ENCODE measurements at places on chromosomes 4 and X.

DNA sequence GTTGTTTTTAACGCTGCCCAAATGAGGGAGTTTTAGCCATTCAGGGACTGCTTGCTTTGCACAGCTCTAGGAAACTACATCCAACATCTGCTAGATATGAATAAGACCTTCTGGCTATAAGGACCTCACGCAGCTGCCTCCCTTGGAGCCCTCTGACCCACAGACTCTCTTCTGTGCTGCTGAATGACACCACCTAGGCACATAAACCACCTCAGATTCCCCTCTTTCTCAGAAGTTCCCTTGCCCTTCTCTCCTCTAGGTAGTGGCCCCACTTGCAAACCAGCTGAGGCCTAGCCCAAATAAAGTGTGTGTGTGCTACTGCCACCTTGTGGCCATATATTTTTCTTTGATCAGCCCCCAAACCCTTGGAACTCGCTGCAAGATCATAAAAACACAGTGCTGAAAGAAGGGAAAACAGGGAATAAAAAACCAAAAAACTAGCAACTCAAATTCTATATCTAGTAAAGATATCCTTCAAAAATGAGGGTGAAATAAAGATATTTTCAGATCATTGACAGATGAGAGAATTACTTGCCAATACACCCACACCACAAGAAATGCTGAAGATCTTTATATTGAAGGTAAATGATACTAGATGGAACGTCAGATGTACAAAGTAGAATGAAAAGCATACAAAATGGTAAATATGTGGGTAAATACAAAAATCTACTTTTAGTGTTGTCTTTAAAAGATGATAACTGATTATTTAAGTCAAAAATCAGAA, 265.9 kb downstream of the ADAMTS3 start:
- H3K4me1 ChIP-seq = no peaks in the 10 kb centered on the region

GRCh38 chr4:4418676-4419390, 31.9 kb downstream of the NSG1 start:
- no peaks in the 10 kb centered on the region for H3K27me3 ChIP-seq
- DNase-seq = no peak
- H3K4me3 ChIP-seq = no peak overlapping the region
- H3K27ac ChIP-seq = no peak overlapping the region
- peaks cover 82% of the 10 kb centered on the region for H3K36me3 ChIP-seq

DNA sequence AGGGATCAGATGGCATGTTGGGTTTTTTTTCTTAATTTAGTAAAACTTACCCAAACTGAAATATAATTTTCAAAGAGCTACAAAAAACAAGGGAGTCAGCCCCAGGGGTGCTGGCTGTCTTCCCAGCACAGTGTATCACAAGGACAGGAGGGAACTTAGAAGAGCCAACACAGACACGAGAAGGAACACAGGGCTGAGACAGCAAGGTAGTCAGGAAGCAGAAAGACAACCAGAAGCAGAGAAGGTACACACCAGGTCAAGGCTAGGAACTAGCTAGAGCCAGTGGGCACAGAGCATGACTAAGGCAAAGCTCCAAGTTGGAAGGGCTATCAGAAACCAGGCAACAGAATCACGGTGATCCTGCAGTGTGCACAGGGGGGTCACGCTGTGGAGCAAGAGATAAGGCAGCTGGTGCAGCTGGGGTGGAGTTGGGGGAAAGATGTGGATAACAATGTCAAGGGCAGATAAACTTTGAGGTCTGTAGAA, 168.7 kb downstream of the NR3C2 start:
- H3K27me3 ChIP-seq = no peaks in the 10 kb centered on the region
- no peaks in the 10 kb centered on the region for H3K36me3 ChIP-seq
- H3K27ac ChIP-seq = no peak overlapping the region
- DNase-seq = no peak

- DNase-seq = no peak
- no peak overlapping the region for H3K27ac ChIP-seq
- no peak overlapping the region for H3K4me3 ChIP-seq
- H3K4me1 ChIP-seq = peaks cover 10% of the 10 kb centered on the region
- no peaks in the 10 kb centered on the region for H3K27me3 ChIP-seq
Observed at GRCh38 chrX:139831017-139831416, 101.8 kb downstream of the ATP11C start.

DNA sequence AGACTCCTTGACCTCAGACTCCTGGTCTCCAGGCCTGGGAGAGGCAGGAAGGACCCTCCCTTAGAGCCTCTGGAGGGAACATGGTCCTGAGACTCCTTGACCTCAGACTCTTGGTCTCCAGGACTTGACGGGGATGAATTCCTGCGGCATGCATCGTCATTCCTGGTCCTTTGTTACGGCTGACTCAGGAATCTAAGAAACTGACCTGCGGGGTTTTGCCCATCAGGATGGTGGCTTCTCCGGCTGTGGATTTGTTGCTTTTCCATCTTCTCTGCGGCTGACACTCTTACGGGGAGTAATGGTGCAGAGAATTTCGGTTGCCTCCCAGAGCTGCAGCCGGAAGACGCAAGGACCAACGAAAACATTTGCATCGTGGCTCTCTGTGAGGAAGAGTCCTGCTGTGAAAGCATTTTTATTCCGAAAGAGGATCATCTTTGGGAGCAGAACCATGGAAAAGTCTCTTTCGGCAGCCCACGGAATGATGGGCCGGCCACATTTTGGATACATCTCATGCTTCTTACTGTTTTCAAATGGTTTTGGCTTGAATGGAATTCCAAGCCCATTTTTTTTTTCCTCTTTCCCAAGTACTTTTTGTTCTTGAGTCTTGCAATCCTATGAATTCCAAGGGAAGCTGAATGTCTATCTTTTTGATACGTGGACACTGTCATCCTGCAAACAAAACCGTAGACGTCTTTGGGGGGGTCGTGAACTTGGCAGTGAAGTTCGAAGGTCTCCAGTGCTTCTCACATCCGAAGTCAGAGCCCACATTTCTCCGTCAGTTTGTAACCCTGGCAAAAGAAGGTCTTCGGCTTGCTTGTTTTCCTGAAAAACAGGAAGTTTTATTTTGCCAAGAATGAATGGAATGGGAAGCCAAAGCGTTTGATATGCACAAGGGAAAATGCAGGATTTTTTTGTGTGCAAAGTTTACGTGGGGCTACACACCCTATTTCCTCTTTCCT, 36.5 kb downstream of the SHOX start:
- DNase-seq = no peak
- no peak overlapping the region for H3K27ac ChIP-seq
- no peaks in the 10 kb centered on the region for H3K36me3 ChIP-seq
- no peak overlapping the region for H3K4me3 ChIP-seq
- no peaks in the 10 kb centered on the region for H3K27me3 ChIP-seq

DNA sequence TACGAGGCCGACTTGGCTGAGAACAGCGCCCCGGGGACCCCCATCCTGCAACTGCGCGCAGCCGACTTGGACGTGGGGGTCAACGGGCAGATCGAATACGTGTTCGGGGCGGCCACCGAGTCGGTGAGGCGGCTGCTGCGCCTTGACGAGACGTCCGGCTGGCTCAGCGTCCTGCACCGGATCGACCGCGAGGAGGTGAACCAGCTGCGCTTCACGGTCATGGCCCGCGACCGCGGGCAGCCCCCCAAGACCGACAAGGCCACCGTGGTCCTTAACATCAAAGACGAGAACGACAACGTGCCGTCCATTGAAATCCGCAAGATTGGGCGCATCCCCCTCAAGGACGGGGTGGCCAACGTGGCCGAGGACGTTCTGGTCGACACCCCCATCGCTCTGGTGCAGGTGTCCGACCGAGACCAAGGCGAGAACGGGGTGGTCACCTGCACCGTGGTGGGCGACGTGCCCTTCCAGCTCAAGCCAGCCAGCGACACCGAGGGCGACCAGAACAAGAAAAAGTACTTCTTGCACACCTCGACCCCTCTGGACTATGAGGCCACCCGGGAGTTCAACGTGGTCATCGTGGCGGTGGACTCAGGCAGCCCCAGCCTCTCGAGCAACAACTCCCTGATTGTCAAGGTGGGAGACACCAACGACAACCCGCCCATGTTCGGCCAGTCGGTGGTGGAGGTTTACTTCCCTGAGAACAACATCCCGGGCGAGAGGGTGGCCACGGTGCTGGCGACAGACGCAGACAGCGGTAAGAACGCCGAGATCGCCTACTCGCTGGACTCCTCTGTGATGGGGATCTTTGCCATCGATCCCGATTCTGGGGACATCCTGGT, 2.4 kb downstream of the PCDH7 start:
- H3K4me1 ChIP-seq = peaks cover 48% of the 10 kb centered on the region
- peak overlapping the region; percentile 74 for H3K4me3 ChIP-seq
- H3K27ac ChIP-seq = no peak overlapping the region

GRCh38 chrX:101219864-101220346, 319 bp downstream of the DRP2 start:
- no peak overlapping the region for H3K27ac ChIP-seq
- no peaks in the 10 kb centered on the region for H3K4me1 ChIP-seq
- no peak overlapping the region for H3K4me3 ChIP-seq

- no peak overlapping the region for H3K4me3 ChIP-seq
- peaks cover 17% of the 10 kb centered on the region for H3K4me1 ChIP-seq
- peaks cover 13% of the 10 kb centered on the region for H3K36me3 ChIP-seq
- no peaks in the 10 kb centered on the region for H3K27me3 ChIP-seq
Observed at GRCh38 chr4:169634975-169635374, 14.6 kb downstream of the CLCN3 start.

GRCh38 chrX:149205937-149206336, 299.2 kb downstream of the IDS start:
- no peak for DNase-seq
- no peak overlapping the region for H3K27ac ChIP-seq
- H3K27me3 ChIP-seq = no peaks in the 10 kb centered on the region
- no peaks in the 10 kb centered on the region for H3K4me1 ChIP-seq
- H3K36me3 ChIP-seq = no peaks in the 10 kb centered on the region

GRCh38 chr4:101419336-101420135, 72.2 kb upstream of the PPP3CA start:
- H3K36me3 ChIP-seq = no peaks in the 10 kb centered on the region
- no peak overlapping the region for H3K4me3 ChIP-seq
- DNase-seq = no peak
- H3K27ac ChIP-seq = no peak overlapping the region
- H3K27me3 ChIP-seq = no peaks in the 10 kb centered on the region

GRCh38 chr4:141388481-141388880, 167.8 kb downstream of the ZNF330 start:
- no peak overlapping the region for H3K27ac ChIP-seq
- no peak for DNase-seq
- H3K36me3 ChIP-seq = no peaks in the 10 kb centered on the region
- peaks cover 4% of the 10 kb centered on the region for H3K4me1 ChIP-seq

- DNase-seq = no peak
- peak overlapping the region; percentile 66 for H3K4me3 ChIP-seq
- H3K36me3 ChIP-seq = no peaks in the 10 kb centered on the region
- H3K27ac ChIP-seq = peak overlapping the region; percentile 81
- H3K4me1 ChIP-seq = no peaks in the 10 kb centered on the region
- H3K27me3 ChIP-seq = no peaks in the 10 kb centered on the region
Observed at GRCh38 chrX:34654696-34655490, 2.2 kb downstream of the TMEM47 start.

- H3K27ac ChIP-seq = peak within 1 kb of the TSS; percentile 34
- H3K27me3 ChIP-seq = peaks cover 31% of the 10 kb centered on the region
- H3K4me3 ChIP-seq = peak within 1 kb of the TSS; percentile 73
- H3K36me3 ChIP-seq = no peaks in the 10 kb centered on the region
Observed at GRCh38 chr4:94757192-94758140, at the start of gene BMPR1B. Gene BMPR1B, plus strand, starts transcription at chr4:94757955. Its CDS starts 346,470 bp downstream, at chr4:95104425.

GRCh38 chr4:143626134-143626911, 74.2 kb downstream of the FREM3 start:
- no peak overlapping the region for H3K27ac ChIP-seq
- H3K27me3 ChIP-seq = no peaks in the 10 kb centered on the region
- no peaks in the 10 kb centered on the region for H3K36me3 ChIP-seq
- H3K4me3 ChIP-seq = no peak overlapping the region

DNA sequence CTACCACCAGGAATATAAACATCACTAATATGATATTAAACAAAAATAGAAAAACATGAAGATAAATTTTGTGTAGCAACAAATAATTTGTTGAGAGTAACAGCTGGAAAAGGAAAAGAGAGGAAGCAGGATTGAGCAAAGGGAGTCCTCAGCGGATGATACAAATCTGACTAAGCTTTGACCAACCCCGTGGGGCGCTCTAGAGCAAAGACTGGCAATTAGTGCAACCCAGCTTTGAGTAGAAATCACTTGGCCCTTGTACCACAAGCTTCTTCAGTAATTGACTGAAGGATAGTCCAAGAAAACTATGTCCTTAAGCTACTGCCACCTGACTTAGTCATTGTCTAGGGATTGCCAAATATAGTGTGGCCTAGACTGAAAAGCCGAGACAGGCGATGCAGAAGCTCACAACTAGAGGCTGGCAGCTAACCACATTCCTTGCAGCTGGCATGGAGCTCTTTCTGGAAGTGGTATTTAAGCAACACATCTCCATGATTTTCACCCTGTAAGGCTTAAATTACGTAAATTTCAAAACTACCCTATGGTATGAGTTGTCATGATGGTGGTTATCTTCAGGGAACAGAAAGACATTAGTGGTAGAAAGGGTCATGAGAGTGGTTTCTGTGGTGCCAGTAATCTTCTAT, 396.0 kb downstream of the PDGFC start:
- no peak overlapping the region for H3K4me3 ChIP-seq
- no peaks in the 10 kb centered on the region for H3K4me1 ChIP-seq
- no peaks in the 10 kb centered on the region for H3K27me3 ChIP-seq

- DNase-seq = no peak
- no peaks in the 10 kb centered on the region for H3K27me3 ChIP-seq
- H3K36me3 ChIP-seq = no peaks in the 10 kb centered on the region
- H3K4me1 ChIP-seq = peaks cover 43% of the 10 kb centered on the region
- peak overlapping the region; percentile 80 for H3K27ac ChIP-seq
Observed at GRCh38 chr4:6914448-6914847, 4.8 kb downstream of the TBC1D14 start.
